ENCODE measurements at places on chromosomes 7 and 10.

DNA sequence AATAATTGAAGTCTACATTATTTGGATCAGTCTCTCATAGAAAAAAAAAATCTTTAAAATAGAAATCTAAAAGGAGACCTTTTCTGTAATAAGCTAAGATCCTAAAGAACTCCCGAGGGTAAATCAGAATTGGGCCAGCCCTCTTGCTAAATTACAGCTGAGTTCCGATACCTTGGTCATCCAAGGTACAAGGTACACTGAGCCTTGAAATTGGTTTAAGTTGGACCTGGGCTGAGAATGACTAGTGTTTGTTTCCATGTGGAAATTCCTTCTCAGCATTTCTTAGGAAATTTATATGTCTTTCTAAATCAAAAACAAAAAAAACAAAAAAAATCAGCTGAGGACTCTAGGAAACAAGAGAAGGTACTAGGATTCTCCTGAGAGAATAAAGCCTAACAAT is 64.9 kb downstream of the DNMBP start:
- no peak for DNase-seq

GRCh38 chr10:44010873-44011602 is 362.4 kb upstream of the ZNF32 start:
- DNase-seq: no peak

GRCh38 chr10:77564731-77565589 is 72.6 kb downstream of the KCNMA1 start:
- DNase-seq: no peak

- no peak for DNase-seq
These were observed 43.0 kb downstream of the ELMO1 start for GRCh38 chr7:37405603-37406122.

DNA sequence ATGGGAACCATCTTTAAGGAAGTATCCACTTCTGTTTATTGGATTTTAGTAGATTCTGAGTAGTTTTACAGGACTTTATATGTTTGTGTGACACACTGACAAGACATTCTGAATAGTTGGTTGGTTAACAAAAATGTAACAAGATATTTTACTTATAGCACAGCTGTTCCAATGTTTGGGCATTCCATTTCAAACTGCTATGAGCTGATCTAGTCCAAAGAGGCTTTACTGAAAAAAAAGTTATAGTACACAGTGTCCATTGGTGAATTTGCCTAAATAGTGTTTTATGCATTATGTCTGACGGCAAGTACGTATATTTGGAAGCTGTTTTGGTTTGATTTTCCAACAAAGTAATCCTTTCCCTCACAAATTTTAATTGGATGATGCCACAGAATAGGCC is 99.1 kb downstream of the SAMD9 start:
- DNase-seq: no peak

- no peak for DNase-seq
These were observed 142.8 kb downstream of the LSM5 start for GRCh38 chr7:32347244-32347828.

- no peak for DNase-seq
These were observed 169.9 kb downstream of the SKIDA1 start for GRCh38 chr10:21355591-21356011.
